Globus pallidus (tissue), 1 donor: ENCODE measurements at places on chromosomes 4 and X.

- no peak for DNase-seq
Observed at GRCh38 chr4:77927991-77928925, 65.6 kb downstream of the MRPL1 start.

- peak; percentile 73 for DNase-seq
Observed at GRCh38 chr4:25767877-25768725, 94.7 kb downstream of the SEL1L3 start.

GRCh38 chr4:152959080-152959479, 23.0 kb downstream of the FHDC1 start:
- DNase-seq, result no peak

DNA sequence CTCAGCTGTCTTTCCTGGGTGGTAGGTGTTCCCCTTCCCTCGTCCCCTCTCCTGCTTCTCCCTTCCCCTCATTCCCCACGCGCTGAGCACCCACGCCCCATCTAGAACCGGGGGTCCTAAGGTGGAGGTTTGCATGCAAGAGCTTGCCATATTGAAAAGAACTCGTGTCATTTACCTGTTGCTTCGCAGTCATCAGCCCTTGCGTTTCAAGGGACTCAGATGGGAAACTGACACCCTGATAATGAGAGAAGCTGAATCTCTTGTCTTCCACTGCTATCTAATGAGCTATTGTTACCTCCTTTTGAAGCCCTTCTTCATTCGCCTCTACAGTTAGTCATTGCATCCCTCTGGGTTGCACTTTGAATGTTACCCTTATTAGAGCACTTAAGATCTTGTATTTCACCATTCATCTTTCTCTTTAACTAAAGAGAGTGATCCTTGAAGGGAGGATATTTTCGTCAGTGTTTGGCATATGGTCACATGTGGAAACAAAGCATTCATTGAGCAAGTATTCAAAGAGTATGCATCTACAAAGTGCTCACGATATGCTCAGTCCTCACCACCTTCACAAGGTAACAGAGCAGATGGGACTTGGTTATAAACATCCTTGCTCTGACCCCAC, 25.7 kb downstream of the ARL9 start:
- DNase-seq, result no peak

DNA sequence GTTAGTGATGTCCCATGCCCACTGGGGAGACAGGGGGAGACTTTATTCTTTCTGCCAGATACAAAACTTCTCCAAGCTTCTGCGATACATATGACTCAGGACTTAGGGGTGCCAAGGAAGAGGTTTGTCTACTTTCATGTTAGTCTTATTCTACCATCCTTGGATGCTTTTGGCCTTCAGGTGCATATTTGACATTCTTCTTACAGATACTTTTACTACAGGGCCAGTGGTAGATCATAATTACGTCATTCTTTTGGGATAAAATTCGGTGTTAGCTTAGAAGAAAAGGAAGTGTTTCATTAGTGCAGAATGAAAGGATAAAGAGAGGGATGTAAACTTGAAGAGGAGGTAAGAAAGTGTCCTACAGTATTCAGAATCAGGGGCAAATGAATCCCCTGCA, 245.2 kb downstream of the THOC2 start:
- no peak for DNase-seq

DNA sequence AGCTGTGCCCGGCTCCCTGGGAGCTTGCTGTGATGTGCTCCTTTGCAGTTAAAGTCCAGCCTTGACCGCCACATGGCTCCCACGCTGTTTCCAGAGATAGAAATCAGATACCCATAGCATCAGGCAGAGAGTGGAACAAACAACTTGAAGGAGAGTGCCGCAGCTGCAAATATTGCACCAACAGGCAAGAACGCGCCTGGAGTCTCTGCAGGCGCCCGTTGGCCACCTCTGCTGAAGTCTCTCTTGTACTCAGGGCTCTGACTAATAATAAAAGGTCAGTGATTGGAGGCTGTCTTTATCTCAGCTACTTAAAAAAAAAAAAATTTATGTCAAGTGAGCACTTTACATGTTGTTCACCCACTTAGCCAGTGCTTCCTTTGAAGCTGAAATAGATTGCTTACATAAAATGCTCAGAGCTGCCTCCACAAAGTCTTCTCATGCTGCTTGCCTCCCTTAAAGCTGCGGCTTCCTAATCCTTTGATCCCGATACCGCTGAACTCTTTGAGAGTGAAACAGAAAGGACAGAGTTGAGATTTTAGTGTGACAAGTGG, 30.9 kb upstream of the TENM3 start:
- no peak for DNase-seq

DNA sequence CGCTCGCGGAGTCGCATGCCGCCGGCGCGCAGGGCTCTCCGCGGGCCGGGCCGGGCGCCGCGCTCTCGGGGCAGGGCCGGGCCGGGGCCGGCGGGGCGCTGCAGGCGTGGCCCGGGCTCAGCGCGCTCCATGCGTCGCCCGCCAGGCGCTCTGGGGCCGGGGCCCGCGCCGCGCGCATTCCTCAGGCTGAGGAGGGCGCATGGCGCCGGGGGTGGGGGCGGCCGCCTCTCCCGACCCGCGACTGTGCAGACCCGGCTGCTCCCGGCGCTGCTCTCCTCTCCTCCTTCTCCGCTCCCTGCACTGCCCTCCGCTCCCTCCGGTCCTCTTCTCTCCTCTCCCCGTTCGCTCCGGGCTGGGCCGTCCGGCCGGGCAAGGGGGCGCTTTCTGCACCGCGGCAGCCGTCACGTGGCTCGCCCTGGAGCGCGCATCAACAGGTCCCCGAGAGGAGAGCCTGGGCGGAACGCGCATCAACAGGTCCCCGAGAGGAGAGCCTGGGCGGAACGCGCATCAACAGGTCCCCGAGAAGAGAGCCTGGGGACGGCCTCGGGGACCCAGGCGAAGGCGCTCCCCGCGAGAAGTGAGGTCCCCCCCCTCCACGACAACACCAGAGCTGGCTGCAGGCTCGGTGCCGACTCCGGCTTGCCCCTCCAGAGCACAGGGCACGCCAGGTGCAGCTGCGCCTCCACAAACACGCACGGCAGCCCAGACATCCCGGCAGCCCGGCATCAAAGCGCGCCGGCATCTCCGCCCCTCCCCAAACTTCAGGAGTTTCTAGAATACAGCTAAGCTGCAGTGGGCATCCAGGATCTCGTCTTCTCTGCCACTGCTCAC, 12.9 kb downstream of the PPP2R3B start:
- DNase-seq, result no peak

GRCh38 chrX:131081772-131082740, 23.9 kb downstream of the ARHGAP36 start:
- no peak for DNase-seq

GRCh38 chr4:163600727-163601126, 106.2 kb downstream of the TMA16 start:
- no peak for DNase-seq

GRCh38 chrX:71823391-71824057, 60.4 kb downstream of the CXorf49B start:
- DNase-seq, result no peak

GRCh38 chr4:34035225-34035624, 2209.1 kb downstream of the ARAP2 start:
- no peak for DNase-seq

GRCh38 chrX:130975947-130976346, 72.9 kb upstream of the ENOX2 start:
- peak; percentile 26 for DNase-seq

GRCh38 chrX:55488593-55489313, 895 bp downstream of the USP51 start:
- DNase-seq, result peak; percentile 80

DNA sequence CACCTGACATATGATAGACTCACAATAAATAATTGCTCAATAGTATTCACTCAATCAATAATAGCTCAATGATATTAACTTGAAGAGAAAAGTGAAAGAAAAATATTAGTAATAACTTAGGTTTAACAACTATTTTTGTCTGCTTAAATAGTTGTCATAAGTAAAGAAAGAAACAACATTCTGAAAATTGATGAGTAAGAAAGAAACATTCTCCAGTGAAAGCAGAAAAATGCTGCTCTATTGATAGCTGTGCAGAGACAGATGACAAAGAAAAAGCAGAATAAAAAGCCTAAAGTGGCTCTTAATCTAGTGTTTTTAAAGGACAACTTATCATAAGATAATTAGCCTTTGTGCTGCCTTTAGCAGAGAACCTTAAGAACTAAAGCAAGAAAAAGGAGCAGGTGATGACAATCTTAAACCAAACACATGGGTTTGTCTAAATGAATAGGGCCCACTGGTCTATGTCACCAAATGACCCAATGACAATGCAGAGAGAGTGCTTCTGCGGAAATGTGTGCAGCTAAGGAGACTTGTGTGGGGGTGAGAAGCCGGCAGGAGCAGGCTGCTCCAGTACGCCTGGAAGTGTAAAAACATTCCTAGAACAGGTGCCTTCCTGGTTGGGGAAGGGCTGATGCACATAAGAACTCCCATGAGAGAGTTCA, 13.2 kb downstream of the HS3ST1 start:
- no peak for DNase-seq

DNA sequence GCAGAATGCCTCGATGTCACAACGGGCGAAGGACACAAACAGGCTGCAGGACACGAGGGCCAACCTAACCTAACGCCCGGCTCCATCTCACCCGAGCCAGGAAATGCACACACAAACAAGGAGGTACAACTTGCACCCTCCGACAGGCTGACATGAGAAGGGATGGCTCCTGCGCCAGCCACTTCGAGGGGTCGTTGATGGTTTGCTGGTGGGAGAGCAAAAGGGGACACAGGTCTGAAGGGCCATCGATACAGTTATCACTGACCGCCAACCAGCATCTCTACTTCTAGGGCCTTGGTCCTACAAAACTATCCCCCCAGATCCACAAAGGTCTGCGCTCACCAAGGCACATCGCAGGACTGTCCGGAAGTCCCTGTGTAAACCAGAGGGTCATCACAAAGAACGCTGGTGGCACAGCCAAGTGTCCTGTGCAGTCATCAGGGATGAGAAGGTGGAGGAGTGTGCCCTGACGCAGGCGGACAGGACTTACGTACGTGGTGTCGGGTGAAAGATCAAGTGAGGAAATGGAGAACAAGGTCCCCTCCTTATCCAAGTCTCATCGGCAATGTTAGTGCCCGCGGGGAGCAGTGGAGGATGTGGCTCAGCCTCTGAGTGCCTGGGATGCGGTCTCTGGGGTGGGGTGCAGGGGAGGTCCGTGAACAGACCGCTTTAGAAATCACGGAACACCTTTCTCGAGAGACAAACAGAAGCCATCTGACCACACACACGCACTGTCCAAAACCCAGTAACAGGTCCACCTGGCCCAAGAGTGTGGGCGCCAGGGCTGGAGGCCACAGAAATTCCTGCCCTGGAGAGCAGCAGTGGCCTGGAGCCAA, 7.0 kb downstream of the MXD4 start:
- DNase-seq, result no peak

DNA sequence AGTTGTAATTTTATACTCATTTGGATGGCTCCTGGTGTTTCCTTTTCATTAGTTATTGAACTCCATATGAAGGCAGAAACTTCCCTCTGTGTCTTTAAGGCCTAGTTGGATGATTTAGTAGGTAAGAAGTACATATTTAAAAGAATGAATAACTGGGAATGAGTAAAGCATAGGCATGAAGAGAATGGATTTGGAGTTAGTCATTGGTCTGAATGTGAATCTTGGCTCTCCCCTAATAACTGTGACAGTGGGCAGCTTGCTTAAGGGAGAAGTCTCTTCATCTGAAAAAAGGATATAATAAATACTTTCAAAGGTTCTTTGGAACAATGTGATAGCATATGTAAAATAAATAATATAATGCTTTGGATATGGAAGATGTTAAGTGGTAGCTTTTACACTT, 13.2 kb downstream of the SNX25 start:
- DNase-seq, result no peak

- no peak for DNase-seq
Observed at GRCh38 chr4:77044461-77045150, 31.2 kb downstream of the CCNI start.

DNA sequence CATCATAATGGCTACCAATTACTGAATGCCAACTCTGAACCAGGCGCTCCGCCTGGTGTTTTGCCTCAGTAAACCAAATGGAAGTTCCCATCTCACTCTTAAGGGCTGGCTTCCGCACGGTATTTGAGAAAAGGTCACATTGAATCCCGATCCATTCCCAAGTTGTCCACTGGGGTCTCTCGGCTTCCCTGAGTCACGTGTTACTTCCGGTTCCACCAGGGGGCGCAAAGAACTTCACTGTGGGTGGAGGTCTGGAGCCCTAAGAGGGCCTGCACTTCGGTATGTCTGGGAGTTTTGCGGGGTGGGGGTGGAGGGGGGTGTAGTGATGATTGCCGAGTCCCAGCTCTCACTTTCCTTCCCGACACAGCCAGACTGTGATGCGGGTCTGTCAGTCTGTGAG, 13.4 kb upstream of the NHS start:
- DNase-seq, result no peak

DNA sequence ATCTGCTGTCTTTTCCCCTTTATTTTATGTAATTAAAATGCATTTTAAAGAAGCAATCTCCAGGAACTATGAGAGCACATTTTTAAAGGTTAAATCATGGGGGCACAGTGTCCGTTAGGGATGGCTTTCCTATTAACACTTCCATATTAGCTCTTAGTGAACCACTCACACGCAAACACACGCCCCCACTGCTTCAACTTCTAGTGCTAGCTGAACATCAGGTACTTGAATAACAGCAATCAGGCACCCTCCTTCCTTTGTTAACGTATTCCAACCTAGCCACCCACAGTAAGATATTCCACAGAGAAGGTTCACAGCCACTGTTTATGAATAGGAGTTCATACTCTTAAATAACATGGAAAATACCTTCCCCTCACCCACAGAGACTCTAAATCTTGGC, 9.3 kb downstream of the TMEM255A start:
- DNase-seq, result no peak

GRCh38 chrX:134513091-134513490, 53.1 kb downstream of the HPRT1 start:
- no peak for DNase-seq

DNA sequence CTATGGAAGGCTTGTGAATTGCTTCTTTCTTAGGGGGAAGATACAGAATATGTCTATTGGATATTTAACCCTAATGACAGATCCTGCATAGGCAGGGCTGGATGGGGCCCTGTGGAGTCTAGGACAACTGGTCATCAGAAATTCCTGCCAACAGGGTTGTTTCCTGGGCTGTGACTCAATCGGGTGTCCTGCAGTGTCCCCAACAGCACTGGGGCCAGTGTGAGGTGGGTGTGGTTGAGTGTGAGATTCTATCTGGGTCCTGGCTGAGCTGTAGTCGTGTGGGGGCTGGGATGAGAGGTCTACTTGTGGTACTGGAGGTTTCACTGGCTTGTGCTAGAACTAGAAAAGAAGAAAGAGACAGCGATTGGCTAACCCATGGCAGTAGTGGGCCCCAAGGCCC, 87.3 kb upstream of the WDR1 start:
- no peak for DNase-seq
